NCI-H1048 (cell line): ENCODE measurements at places on chromosomes 5 and 9.

DNA sequence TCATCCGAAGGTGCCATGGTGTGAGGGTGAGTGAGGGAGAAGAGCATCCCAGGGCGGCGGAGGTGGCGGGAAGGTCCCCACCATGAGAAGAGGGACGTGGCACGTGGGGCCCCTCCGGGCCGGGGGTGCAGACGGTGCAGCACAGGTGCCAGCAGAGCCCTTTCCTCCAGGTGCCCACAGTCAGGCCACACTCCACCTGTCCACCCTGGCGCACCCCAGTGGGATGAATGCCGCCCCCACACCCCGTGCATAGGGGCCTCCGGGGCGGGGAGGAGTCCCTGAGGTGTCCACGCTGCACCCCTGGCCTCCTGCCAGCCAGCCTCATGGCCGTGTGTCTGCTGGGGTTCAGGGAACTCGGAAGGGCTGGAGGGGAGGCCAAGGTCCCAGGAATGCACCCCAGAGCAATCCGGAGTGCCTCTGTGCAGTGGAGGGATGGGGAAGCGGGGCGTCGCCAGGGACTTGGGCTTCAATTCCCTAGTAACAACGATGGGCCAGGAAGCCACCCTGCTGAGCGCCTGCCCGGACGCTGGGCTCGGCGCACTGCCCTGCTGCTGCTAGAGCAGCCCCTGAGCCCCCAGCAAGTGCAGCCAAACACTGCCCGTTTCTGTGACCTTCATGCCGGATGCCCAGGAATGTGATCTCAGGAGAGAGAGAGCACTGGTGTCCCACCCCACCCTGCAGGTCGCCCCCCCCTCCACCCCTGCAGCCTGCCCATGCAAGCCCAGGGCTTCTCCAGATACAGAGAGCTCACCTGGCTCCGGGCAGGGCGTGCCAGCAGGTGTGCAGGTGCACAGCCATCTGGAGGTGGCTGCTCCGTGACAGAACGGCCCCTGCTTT is 8.8 kb upstream of the NACC2 start:
- no peak for DNase-seq

DNA sequence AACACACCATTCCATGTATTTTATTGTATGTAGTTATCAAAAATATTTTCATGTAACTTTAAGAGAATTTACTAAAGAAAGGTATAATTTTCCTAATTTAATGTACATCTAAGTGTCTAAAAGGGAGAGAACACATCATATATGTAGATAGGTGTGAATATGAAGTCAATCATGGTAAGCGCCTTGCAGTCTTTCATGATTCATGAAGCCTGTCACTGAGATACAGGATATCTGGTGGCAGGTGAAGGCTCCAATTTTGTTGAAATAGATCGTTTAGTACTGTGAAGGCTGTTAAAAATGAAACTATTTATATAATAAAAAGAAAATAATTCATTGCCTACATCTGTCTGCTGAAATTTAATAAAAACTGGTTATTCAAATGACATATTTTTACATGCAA is 15.5 kb upstream of the RGMB start:
- no peak for DNase-seq

- no peak for DNase-seq
Measured at GRCh38 chr5:31770998-31771397, 132.1 kb downstream of the PDZD2 start.

- DNase-seq, result no peak
Measured at GRCh38 chr9:86337469-86338108, 16.6 kb downstream of the TUT7 start.

- DNase-seq, result no peak
Measured at GRCh38 chr9:84917366-84918070, 248.0 kb downstream of the NTRK2 start.

GRCh38 chr5:83426855-83427254 is 44.7 kb upstream of the VCAN start:
- no peak for DNase-seq
